Upper lobe of right lung (tissue), 1 donor: ENCODE measurements at places on chromosomes 1 and 21.

GRCh38 chr1:14733779-14734140 lies 135.3 kb downstream of the KAZN start:
- no peak for DNase-seq

GRCh38 chr21:14548779-14549178 lies 2.7 kb upstream of the SAMSN1 start:
- DNase-seq = no peak

DNA sequence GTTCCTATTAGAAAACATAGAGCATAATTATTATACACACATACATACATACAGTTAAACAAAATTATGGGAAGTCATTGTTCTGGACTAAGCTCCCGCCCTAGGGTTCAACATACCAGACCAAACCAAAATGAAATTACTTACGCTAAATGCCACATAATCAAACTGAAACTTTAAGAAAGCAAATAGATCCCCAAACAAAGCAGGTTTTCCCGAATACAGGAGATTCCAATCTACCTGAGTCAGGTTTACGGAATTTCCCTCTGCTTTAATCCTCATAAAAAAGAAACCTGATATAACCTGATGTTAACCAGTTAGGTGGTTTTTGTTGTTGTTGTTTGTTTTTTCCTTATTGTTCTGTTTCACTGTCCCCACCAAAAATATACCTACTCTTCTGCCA lies 1886.9 kb downstream of the NCAM2 start:
- no peak for DNase-seq

GRCh38 chr1:47563201-47563600 lies 125.4 kb downstream of the FOXD2 start:
- DNase-seq = no peak

DNA sequence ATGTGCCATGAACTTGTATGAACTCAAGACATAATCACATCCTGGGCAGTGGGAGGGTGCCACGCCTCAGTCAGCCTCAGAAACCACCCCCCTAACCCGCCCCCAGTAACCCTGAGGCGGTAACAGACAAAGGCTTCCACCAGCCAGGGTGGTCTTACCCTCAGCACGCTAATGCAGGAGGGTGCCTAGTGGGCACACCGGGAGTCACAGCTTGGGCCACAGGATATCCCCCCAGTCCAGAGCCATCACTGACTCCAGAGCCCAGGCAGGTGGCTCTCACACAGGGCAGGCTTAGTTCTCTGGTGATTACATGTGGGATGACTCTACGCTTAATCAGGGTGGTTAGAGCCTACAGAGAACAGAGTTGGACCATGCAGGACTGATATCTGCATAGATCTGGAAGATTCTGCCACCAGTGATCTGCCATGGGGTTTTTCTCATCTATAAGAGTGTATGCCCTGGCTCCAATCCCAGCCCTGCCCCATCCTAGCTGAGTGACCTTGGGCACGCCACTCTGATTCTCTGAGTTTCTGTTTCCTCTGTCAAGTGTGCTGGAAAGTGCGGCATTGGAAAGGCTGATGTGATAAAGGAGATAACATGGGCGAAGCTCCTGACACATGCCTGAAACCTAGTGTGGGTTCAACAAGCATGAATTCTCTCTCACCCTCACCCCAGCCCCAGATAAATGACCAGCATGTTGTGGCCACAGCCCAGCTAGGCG lies 27.3 kb downstream of the OPTC start:
- DNase-seq = no peak

DNA sequence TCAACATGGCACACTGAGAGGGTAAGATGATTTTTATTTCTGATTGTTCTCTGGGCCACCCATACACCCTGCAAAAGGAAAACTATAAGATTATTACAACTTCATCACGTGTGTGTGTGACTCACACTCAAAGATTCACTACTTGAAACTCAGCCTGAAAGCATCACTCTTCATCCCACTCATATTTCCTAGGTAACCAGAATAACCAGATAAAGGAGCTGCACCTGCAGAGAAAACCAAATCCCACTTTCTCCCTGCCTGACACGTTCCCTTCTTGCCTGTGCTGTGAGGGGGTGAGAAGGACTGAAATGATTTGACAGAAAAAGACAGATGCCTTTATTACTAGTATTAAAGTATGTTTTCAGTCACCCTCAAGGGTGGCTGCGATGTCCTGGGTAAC lies 131.6 kb downstream of the TGFBR3 start:
- no peak for DNase-seq

- DNase-seq = no peak
Observed at GRCh38 chr1:9731051-9731537, 79.6 kb downstream of the PIK3CD start.
